ENCODE measurements at places on chromosomes 5 and 9.

GRCh38 chr9:136799854-136800657 is 3.9 kb downstream of the CCDC183 start:
- peak; percentile 82 for DNase-seq

GRCh38 chr5:135593886-135594285 is 15.1 kb upstream of the CXCL14 start:
- no peak for DNase-seq

DNA sequence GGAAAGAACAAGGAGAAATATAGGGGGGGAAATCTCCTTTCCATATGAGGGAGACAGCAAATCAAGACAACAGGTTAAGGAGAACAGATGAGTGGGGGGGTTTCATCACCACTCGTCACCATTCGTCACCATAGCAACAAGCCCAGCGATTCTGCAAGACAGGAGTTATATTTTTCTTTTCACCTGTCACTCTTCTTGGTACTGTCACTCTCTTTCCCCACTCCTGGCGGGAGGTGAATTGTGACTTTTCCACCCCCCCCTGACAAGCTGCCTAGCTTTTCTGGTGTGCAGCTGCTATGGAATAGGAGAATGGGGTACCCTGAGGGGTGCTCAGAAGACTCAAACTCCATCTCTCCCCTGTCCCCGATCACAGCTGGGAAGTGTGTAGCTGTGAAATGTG is 239.9 kb downstream of the FAM114A2 start:
- no peak for DNase-seq

DNA sequence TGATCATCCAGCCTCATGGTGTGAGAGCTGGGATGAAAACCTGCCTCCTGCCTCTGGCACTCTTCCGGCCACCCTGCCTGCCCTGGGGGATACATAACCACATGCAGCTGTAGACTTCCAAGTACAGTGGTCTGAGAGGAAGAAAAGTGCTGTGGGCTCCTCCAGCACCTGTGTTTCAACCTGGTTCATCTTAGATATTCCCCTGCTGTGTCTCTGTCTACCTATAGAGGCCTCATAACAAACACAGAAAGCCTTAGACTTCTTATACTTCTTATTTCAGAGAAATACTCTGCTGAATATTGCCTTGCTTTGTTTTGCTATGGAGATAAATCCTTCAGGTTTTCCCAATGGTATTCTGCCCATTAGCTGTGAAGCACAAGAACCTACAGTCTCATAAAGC is 19.6 kb upstream of the TNFAIP8 start:
- DNase-seq = no peak

DNA sequence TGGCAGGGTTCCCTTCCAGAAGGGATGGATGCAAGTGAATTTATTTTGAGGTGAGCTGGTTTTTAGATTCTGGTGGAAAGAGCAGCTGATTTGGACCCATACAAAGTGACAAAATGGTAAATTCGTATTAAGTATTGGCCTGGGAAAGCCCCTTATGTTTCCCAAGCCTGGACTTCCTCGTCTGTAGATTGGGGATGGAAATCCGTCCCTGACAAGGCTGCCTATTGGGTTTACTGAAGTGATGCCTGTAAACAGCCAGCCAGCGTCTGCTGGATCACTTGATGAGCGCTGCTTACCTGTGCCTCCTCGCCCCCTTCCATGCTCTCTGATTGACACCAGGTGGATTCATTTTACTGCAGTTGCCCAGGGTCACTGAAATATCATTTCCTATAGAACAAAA is 233.8 kb downstream of the GADD45G start:
- no peak for DNase-seq

DNA sequence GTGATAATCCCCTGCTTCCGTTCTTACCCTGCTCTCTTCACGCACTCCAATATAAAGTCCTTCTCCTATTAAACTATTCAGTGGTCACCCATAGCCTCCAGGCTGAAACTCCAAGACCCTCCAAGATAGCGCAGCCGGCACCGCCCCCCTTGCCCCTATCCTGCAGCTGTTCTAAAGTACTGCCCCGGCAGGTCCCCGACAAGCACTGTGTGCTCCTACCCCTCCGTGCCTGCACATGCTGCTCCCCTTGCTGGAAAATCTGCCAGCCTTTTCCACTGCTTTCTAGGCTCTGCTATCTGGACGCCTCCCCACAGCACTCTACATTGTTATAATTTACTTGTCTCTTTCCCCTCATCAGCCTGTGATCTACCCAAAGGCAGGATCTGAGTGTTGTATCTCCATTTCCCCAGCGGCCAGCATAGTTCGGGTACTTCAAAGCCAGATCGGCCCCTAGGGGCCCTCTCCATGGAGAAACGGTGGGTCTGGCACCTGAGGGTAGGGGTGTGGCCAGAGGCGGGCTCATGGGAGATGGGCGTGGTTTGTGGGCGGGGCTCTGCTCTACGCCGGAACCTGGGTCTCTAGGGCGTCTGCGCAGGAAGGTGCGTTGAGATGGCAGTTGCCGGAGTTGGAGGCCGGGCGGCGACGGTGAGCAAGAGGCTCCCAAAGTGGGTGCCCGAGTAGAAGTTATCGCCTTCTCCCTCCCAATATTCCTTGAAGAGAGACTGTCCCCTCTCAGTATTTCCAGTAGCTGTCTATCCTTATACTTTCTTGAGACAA is 83.5 kb upstream of the RUSC2 start:
- DNase-seq = peak; percentile 82

- DNase-seq = no peak
Measured at GRCh38 chr9:3479514-3480352, 46.1 kb downstream of the RFX3 start.

GRCh38 chr5:17895288-17896033 is 261.2 kb downstream of the TAF11L14 start:
- DNase-seq = no peak

Data from right cardiac atrium (tissue), 5 donors.